ENCODE measurements at places on chromosomes 11 and 22. TPM values are rescaled to one million over a fixed set of nuclear protein-coding genes. Genes with fewer than 3 reads are reported as not detected.

TYR gene
- polyA plus RNA-seq, result not detected

TBX10 gene
- not detected for polyA plus RNA-seq

MYOD1 gene
- polyA plus RNA-seq, result not detected

OR5T1 gene
- not detected for polyA plus RNA-seq

TREH gene
- not detected for polyA plus RNA-seq

OPCML gene
- not detected for polyA plus RNA-seq

SPTBN2 gene
- polyA plus RNA-seq, result 2.1 TPM

PANX3 gene
- not detected for polyA plus RNA-seq

TMEM135 gene
- polyA plus RNA-seq, result 2.7 TPM

TXNRD2 gene
- 24.8 TPM for polyA plus RNA-seq

PANX2 gene
- 0.04 TPM for polyA plus RNA-seq

SEPTIN3 gene
- 0.06 TPM for polyA plus RNA-seq

NRIP3 gene
- polyA plus RNA-seq, result 1.1 TPM

KRTAP5-7 gene
- 0.17 TPM for polyA plus RNA-seq

ELF5 gene
- not detected for polyA plus RNA-seq

Measured in B cell (primary cell).